ENCODE measurements at places on chromosomes 5 and 9.

GRCh38 chr5:111839438-111839837 lies 82.4 kb upstream of the NREP start:
- DNase-seq = no peak

DNA sequence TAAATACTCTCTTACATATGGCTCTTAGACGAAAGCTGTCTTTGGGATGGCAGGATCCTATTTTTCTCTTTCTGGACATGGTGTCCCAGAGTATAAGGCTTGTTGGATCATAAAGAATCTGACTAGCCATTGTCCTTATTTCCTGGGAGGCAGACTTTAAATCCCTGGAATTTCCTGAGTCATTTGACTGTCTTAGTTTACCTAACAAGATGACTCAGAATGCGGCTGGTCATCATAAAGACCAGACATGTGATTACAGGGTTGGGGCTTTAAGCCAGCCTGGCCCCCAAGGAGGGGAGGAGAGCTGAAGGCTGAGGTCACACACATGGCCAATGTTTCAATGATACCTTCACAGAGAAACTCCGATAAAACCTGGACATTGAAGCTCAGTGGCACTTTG lies 37.2 kb downstream of the FAM240B start:
- DNase-seq = no peak

DNA sequence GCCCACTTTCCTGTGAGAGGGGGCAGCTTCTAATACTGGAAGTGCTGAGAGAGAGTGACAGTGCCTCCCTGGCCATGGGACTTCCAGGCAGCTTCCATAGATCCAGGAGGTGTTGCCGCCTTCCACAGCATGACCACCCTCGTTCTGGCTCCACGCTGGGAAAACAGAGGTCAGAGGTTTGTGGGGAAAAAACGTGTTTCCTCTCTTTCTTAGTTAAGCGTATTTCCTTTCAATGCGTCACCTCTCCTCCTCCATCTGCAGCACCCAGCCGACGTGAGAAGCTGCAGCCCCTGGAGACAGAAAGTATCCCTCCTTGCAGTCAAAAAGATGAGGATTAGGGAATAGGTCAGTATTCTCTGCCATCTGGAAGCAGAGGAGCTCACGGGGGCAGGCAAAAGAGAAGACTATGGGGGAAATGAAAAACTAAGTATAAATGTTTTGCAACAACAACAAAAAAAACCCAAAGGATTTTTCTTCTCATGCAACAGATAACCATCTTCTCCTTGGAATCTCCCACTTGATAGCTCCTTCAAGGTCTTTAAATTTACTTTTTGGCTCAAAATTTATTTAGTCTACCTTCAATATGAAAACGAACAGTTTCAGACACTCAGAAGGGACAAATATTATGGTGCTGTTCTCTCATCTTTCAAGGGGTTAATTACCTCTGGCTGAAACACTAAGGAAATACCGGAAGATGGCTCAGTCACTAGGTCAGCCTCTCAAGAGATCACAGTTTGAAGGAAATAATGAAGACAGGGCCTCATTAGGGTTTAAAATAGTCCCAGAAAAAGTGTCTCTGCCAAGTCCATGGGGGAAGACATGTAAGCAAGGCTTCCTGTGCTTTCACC lies 38.0 kb downstream of the MTMR12 start:
- no peak for DNase-seq

DNA sequence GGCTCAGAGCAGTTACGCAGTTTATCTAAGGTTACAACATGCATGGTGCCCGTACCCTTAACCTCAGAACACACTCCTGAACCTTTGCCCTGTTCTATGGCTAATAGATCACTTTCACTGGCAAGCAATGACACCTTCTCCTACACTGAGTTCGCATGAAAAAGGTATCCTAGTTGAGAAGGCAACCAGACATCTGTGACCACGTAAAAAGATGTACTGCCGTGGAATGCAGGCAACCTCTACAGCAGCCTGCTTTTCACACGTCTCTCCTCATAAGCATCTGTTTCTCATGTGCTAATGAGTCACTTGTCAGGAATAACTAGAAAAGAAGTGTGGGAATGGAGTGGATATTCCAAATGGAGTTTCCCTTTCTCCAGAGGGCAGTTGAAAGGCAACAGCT lies 71.4 kb downstream of the FBXO38 start:
- DNase-seq = no peak

DNA sequence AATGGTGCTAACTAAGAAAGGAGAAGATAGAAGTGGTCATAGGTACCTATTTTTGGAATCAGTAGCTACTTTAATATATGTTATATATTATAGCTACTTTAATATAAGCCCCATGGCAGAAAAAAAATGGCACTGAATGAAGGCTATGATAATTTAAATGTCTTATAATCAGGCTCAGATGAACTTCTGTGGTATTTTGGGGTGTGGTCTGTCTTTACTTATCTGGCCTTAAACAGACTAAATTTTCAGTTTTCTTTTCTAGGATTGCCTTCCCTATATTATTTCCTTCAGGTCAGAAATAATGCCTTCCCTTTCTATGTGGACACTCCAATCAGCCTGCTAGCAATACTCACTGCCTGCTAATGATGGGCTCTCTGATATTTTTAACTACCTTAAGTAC lies 292.3 kb downstream of the SLF1 start:
- no peak for DNase-seq

- no peak for DNase-seq
These were observed 4.2 kb downstream of the DOCK2 start for GRCh38 chr5:169641253-169641652.

GRCh38 chr5:172052450-172053236 lies 46.2 kb upstream of the FBXW11 start:
- no peak for DNase-seq

GRCh38 chr5:111806753-111807152 lies 49.8 kb upstream of the NREP start:
- DNase-seq = no peak

DNA sequence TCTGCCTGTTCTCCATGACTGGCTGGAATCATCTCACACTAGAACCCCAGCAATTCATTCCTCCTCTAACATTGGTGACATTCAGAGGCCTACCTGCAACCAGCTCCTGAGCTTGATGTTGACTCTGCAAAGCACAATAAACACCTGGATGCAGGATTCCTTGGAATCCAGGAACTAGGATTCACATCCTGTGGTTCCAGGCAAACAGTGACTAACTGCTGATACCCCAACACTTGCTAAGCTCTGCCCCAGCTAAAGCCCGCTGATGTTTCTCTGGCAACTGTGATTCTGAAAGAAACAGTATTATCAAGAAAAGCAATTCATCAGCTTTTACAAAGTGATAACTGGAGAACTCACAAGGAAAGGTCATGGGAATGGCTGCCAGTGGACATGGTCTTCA lies 29.2 kb downstream of the SUSD1 start:
- DNase-seq = no peak

- no peak for DNase-seq
These were observed 95.3 kb upstream of the RASGRF2 start for GRCh38 chr5:80864706-80865435.

GRCh38 chr5:164577742-164578141 lies 1072.3 kb downstream of the MAT2B start:
- no peak for DNase-seq

DNA sequence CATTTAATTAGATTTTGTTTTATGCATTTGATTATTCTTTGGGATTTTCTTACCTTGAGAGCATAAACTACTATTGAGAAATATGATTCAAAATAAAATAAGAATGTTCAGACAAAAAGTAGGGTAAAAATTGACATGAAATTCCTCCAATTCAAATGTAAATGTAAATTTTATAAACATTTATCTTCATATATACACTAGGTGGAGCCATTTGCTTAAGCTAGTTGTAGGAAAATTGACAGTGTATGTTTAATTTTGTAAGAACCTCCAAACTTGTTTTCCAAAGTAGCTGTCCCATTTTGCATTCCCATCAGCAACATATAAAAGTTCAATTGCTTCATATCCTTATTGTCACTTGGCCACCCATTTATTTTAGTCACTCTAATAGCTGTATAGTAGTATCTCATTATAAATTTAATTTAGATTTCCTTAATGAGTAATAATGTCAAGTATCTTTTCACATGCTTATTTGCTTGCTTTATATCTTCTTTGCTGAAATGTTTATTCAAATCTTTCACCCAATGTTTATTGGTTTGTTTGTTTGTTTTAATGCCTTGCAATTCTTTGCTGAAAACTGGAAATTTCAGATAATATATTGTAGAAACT lies 37.6 kb upstream of the SLCO6A1 start:
- DNase-seq = no peak

DNA sequence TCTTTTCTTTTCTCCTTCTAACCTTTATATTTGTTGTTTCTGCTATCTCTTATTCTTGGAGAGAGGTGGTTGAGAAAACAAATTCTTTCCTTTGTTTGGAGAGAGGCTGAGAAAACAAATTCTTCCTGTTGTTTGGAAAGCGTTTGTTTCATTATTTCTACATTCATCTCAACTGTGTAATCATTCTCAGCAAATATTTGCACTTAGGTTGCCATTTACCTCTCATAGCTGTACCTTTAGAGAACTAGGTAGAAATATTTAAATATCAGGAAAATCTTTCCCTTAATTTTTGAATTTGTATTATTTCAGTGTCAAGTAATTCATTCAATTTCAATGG lies 1824.4 kb upstream of the CDH9 start:
- no peak for DNase-seq

DNA sequence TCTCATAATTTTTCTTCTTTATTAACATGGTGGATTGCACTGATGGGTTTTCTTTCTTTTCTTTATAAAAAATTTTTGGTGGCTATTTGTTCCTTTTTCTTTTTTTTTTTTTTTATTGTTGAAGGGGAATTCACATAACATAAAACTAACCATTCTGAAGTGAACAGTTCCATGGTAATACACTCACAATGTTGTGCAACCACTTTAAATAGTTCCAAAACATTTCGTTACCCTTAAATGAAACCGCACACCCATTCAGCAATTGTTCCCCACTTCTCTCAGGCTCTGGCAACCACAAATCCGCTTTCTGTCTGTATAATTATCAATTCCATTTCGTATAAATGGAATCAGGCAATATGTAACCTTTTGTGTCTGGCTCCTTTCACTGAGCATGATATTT lies 11.7 kb upstream of the SETX start:
- no peak for DNase-seq

- no peak for DNase-seq
These were observed 45.8 kb downstream of the WHRN start for GRCh38 chr9:114459464-114459863.

DNA sequence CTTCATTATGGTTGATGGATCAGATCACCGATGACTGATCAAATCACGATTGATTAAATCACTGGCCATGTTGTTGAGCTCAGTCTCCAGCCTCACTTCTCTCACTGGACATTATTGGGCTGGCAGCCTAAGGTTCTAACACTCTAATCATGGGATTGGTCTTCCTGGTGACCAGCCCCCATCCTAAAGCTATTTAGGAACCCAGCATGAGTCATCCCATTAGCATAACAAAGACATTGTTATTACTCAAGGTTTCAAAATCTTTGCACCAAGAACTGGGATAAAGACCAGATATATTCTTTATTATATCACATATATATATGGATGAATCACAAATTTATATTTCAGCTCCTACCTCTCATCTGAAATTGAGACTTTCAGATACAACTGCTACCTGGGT lies 272.1 kb upstream of the IL12B start:
- no peak for DNase-seq

DNA sequence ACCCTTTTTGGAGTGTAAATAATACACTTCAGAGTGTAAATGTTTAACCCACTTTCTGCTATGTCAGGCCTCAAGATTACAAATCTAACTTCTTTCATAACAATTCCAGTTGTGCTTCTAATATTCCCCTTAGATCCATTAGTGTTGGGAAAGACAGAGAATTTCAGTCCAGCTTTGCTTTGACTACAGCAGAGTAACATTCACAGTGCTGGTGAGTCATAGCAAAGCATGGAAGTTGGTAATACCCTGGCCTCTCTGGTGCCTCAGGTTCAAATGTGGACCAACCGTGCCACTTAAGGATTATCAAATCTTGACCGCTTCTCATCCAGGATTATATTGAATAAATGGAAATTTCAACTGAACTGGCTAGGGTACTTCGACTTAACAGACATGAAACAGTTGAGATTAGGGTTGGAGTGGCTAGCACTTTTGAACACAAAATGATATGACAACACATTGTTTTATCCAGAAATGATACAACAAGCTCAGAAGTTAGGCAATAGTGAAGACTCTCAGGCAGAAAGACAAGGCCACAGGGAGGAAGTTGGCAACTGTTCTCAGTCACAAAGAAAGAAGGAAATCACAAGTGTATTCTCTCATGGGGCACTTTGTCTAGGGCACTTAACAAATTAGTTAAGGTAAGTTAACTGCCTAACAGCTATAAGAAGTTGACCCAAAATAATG lies 24.4 kb upstream of the RASA1 start:
- no peak for DNase-seq

DNA sequence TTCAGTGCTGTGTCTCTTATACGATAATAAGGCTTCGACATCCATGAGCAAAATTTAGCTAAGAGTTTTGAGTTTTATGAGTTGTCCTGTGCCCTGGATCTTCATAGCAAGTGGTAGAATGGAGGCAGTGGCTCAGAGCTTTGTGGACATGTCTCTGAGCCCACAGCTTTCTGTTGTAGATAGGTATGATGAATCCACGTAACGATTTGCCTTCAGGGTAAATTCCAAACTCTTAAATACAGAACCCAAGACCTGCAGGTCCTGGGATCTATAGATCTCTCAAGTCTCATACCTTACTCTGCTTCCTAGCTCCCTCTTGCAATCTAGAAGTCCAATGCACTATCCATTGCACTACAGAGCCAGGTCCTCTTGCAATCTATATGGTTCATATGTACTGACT lies 59.5 kb upstream of the TLE4 start:
- DNase-seq = no peak

- no peak for DNase-seq
These were observed 125.2 kb downstream of the GLIS3 start for GRCh38 chr9:4174546-4175175.

GRCh38 chr5:169591636-169592035 lies 8.1 kb downstream of the SPDL1 start:
- DNase-seq = no peak

GRCh38 chr5:157108976-157109375 lies at the start of gene HAVCR2:
Gene HAVCR2 (minus strand): TSS chr5:157109044. CDS start chr5:157108983, 61 bp downstream.
- no peak for DNase-seq

DNA sequence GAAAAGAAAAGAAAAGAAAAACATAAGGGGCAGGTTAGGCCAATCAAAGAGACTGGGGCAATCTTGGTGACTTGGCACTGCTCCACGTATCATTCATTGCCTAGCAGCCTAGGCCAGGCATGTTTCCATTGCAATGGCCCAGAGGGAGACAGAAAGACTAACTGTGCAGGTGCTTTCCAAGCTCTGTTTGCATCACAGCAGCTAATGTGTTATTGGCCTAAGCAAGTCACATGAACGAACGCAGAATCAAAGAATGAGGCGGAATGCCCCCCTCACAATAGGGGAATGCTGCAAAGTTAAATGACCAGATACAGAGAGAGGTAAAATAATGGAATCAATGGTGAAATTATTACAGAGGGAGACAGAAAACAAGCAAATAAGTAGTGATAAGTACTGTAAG lies 11.1 kb upstream of the VPS13A start:
- DNase-seq = no peak

- DNase-seq = no peak
These were observed 357.7 kb downstream of the NPR3 start for GRCh38 chr5:33068786-33069185.
